ENCODE measurements at places on chromosomes 5 and 9. TPM values are rescaled to one million over a fixed set of nuclear protein-coding genes. Genes with fewer than 3 reads are reported as not detected.

DNA sequence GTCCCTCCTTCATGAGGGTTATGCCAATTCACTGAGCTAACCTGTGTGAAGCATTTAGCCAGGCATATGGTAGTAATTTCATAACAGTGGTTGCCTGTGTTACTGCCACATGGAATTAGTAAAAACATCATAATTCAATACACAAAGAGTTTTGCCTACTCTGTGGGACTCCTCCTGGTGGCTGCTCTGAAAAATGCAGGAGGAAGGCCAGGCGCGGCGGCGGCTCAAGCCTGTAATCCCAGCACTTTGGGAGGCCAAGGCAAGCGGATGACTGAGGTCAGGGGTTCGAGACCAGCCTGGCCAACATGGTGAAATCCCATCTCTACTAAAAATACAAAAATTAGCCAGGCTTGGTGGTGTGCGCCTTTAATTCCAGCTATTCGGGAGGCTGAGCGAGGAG lies 547.3 kb downstream of the CDK5RAP2 start:
- no peak overlapping the region for H3K4me3 ChIP-seq
- H3K27ac ChIP-seq: no peak overlapping the region
- peak; percentile 56 for DNase-seq
- H3K36me3 ChIP-seq: no peaks in the 10 kb centered on the region
- H3K27me3 ChIP-seq: no peaks in the 10 kb centered on the region

The FOXD1 gene
- 0.42 TPM for total RNA-seq

The LCNL1 gene
- total RNA-seq: not detected

The PKD2L2 gene
- not detected for total RNA-seq

DNA sequence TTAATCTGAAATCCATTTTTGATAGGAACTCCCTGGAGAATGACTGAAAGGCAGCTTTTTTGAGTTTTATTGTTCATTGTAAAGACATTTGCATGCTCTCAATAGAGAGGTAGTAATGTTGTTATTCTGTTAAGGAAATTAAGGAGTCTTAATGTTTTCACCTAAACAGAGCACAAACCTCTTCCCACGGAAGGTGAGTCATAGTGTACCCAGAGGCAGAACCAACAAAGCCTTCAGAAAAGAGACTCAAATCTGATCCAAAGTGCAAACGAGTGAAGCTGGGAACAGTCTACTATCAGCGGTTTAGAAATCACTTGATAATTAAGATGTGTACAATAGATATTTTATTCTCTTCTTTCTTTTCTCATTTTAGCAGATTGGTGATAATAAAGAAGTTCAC lies 470.5 kb downstream of the PLK2 start:
- H3K4me1 ChIP-seq: no peaks in the 10 kb centered on the region
- no peak overlapping the region for H3K4me3 ChIP-seq
- no peaks in the 10 kb centered on the region for H3K27me3 ChIP-seq
- no peak for DNase-seq

- 0 out of 2 replicates have a peak, but pooled peaks cover 4% of the 10 kb centered on the region for H3K4me1 ChIP-seq
- no peak overlapping the region for H3K4me3 ChIP-seq
- H3K27ac ChIP-seq: no peak overlapping the region
- no peak for DNase-seq
- H3K36me3 ChIP-seq: no peaks in the 10 kb centered on the region
Observed at GRCh38 chr5:37375091-37375490, 4.0 kb upstream of the WDR70 start.

DNA sequence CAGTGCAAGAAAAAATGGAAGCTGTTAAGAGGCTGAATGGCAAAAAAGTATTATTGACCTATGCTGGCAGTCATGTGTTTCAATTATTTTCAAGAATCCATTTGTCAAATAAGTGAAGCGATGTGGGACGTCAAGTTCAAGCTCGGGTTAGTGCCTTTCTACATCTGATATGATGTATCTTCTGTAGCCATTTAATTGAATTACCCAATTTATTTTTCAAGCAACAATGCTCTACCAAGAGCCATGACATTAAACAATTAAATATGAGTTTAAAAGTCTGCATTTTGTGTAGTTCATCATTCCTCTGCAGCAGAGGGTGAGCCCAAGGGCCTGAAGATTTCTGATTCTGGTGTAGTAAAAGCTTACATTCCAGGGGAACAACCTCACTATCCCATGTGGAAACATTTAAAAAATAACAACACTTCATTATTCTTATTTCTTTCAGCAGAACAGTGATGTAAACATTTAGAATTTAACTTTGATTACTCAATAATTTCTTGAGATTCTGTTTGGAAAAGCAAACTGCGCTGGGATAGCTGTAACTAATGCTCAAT lies 619.7 kb upstream of the ARRDC3 start:
- DNase-seq: no peak
- H3K27ac ChIP-seq: no peak overlapping the region
- no peaks in the 10 kb centered on the region for H3K27me3 ChIP-seq
- H3K36me3 ChIP-seq: no peaks in the 10 kb centered on the region

DNA sequence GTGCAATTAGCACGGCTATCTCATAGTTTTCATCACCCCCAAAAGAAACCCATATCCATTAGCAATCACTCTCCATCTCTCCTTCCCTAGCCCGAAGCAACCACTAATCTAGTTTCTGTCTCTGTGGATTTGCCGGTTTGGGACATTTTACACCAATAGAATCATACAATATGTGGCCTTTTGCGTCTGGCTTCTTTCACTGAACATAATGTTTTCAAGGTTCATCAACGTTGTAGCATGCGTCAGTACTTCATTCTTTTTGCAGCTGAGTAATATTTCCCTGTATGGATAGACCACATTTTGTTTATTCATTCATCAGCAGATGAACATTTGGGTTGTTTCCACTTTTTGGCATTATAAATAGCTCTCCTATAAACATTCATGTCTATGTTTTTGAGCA lies 75.4 kb upstream of the TBC1D2 start:
- no peaks in the 10 kb centered on the region for H3K4me1 ChIP-seq
- H3K27me3 ChIP-seq: no peaks in the 10 kb centered on the region
- no peak for DNase-seq
- H3K36me3 ChIP-seq: no peaks in the 10 kb centered on the region
- H3K4me3 ChIP-seq: no peak overlapping the region

The NR5A1 gene
- total RNA-seq: 0.21 TPM

GRCh38 chr9:108048406-108049025 lies 558.9 kb upstream of the KLF4 start:
- no peak for DNase-seq
- H3K27ac ChIP-seq: no peak overlapping the region
- no peak overlapping the region for H3K4me3 ChIP-seq
- H3K36me3 ChIP-seq: no peaks in the 10 kb centered on the region

GRCh38 chr9:37563806-37564513 lies 12.2 kb downstream of the FBXO10 start:
- peaks cover 9% of the 10 kb centered on the region for H3K4me1 ChIP-seq
- no peak overlapping the region for H3K27ac ChIP-seq
- DNase-seq: no peak
- no peaks in the 10 kb centered on the region for H3K36me3 ChIP-seq
- no peak overlapping the region for H3K4me3 ChIP-seq
- no peaks in the 10 kb centered on the region for H3K27me3 ChIP-seq

All from GM23338 (cell line).